Panc1 (cell line): ENCODE measurements at places on chromosomes 6 and 20.

DNA sequence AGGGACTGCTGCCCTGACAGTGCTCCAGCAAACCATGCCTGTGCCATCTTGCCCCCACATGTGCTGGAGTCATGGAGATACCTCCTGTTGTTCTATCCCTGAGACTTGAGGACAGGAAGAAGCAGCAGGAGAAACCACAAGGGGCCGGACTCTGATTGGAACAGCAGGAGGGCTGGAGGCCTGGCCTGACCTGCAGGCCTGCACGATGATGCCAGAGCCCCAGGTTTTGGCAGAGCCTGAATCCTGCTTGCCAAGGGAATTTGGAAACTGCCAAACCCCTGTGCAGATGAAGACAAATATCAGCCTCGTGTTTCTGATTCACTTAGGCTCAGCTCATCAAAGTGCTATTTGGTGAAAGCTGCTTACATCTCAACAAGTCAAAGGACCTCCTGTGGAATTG lies 177.6 kb downstream of the MAFB start:
- no peak for DNase-seq

GRCh38 chr6:109362102-109362884 lies 20.0 kb downstream of the CD164 start:
- no peak for DNase-seq

GRCh38 chr6:4613795-4614194 lies 162.4 kb upstream of the CDYL start:
- no peak for DNase-seq

GRCh38 chr6:160962835-160963623 lies 28.5 kb upstream of the MAP3K4 start:
- DNase-seq: no peak

GRCh38 chr6:53585208-53585900 lies 40.5 kb upstream of the GCLC start:
- no peak for DNase-seq

DNA sequence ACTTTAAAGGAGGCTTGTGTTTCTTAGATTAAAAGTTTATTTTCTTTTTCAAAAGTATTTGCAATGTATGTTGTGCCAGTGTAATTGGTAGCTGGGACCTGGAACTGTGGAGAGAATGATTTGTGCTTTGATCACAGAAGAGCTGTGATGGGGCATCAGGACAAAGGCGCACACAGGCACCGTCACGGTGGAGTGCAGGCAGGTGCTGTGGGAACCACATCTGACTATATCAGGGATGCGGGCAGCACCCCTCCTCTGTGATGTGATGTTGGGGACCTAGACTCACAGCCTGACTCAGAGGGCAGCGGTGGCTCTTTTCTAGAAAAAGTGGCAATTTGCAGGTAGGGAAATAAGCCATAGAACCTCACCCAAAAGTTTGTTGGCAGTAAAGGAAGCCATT lies 34.5 kb downstream of the SYTL3 start:
- no peak for DNase-seq
